Hematopoietic multipotent progenitor cell treated with erythropoietin and hydrocortisone succinate and interleukin-3 and kit ligand, for 15 days (in vitro differentiated cells): ENCODE measurements at places on chromosomes 4 and X.

GRCh38 chrX:47384502-47384901, 14.1 kb downstream of the ZNF157 start:
- DNase-seq: peak; percentile 70

- peak; percentile 49 for DNase-seq
Observed at GRCh38 chrX:69285881-69286564, 120.8 kb upstream of the PJA1 start.

- DNase-seq: no peak
Observed at GRCh38 chr4:129545599-129546278, 449.8 kb downstream of the C4orf33 start.

- DNase-seq: no peak
Observed at GRCh38 chrX:16804923-16805464, 18.7 kb downstream of the TXLNG start.

- no peak for DNase-seq
Observed at GRCh38 chrX:39857780-39858179, 240.0 kb downstream of the BCOR start.

DNA sequence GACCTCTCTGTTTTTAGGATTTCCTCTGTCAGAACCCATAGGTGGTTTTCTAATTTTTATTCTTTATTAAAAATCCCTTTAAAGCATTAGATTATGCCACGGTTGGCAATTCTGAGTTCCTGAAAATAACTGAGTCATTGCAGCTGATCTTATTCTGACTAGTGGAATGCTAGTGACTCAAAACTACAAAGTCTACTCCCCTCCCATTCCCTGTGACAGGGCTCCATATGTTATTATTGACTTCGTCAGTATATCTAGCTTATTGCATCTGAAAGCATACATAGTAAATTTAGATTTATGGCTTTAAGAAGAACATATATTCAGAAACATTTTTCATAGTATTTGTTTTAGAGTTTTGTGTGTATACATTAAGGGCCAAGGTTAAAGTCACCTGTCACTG, 38.5 kb downstream of the HERC3 start:
- DNase-seq: no peak

DNA sequence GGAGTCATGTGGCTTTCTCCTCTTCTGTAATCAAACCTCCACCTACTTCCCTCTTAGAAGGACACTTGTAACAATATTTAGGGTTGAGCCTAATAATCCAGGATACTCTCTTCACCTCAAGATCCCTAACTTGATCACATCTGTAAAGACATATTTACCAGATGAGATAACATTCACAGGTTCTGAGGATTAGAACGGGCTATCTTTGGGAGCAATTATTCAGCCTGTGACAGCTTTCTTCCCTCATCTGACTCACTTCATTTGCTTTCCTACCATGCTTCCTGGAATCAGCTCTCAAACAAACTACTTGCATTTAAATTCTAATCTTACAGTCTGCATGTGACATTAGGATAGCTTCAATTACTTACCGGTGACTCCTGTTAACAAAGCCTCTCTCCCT, 133.5 kb upstream of the NDST3 start:
- no peak for DNase-seq

GRCh38 chr4:152901205-152901604, 34.9 kb upstream of the FHDC1 start:
- DNase-seq: no peak

- DNase-seq: no peak
Observed at GRCh38 chr4:14387647-14388046, 614.6 kb upstream of the CPEB2 start.

- no peak for DNase-seq
Observed at GRCh38 chrX:1336948-1337779, 579 bp downstream of the IL3RA start.

GRCh38 chr4:63670735-63671134, 738.5 kb downstream of the TECRL start:
- DNase-seq: no peak

- no peak for DNase-seq
Observed at GRCh38 chrX:123993326-123993725, 31.8 kb downstream of the STAG2 start.

DNA sequence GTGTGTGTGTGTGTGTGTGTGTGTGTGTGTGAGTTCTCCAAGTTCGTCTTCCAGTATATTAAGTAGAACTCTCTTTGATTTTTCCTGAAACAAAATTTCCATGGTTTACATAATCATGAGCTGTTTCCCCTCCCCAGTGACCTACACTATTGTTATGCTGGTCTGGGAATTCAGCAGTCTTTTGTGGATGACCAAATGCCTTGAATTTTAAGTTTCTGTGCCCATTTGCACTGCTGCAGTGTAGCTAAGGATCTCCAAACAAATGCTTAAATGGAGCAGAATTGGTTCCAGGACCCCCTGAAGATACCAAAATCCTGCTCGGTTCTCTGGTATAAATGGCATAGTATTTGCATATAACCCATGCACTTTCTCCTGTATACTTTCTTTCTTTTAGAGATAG, 77.2 kb upstream of the SLC34A2 start:
- DNase-seq: no peak

- no peak for DNase-seq
Observed at GRCh38 chr4:156779042-156779441, 192.6 kb downstream of the PDGFC start.

- no peak for DNase-seq
Observed at GRCh38 chrX:39899059-39899458, 198.7 kb downstream of the BCOR start.

DNA sequence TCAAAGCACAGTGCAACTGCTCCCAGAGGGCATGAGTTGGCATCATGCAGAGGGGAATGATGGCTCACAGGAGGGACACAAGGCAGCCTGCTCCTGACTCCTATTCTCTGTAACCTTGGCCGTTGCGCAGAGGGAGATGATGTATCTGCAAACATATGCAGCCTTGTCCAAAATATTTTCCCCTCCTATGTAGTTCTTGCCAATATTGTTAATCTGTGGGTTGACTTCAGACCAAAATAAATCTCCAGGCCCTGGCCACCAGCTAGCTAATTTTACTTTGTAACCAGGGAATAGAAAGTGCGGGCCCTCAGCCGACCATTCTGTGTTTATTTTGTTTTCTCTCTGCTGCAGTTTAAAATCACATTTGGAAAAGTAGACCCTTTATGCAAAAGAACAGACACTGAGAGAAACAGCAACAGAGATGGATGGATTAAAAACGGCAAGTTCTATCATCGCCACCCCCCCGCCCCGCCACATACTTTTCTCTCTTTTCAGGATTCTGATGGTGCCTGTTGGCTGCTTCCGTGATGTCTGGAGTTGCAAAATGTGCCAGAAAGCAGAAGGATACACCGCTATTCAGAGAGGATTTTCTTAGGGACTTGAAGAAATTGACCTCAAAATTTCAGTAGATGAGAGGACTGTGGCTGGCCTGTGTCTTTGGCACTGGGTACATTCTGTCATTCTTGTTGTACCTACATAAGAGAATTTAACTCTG, 185.3 kb upstream of the BCOR start:
- DNase-seq: no peak

- DNase-seq: no peak
Observed at GRCh38 chrX:66635360-66635759, 3.5 kb downstream of the EDA2R start.

GRCh38 chrX:2542826-2543521, 42.2 kb upstream of the DHRSX start:
- DNase-seq: peak; percentile 16

DNA sequence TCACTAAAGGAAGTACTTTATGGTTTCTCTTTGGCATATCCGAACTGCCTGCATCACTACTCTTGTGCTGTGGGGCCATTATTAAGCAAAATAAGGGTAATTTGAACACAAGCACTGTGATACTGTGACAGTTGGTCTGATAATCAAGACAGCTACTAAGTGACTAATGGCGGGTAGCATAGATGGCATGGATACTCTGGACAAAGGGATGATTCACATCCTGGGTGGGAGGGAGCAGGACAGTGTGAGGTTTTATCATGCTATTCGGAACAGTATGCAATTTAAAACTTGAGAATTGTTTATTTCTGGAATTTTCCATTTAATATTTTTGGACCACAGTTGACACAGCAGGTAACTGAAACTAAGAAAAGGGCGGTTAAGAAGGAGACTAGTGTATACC, 52.6 kb upstream of the CITED1 start:
- no peak for DNase-seq

DNA sequence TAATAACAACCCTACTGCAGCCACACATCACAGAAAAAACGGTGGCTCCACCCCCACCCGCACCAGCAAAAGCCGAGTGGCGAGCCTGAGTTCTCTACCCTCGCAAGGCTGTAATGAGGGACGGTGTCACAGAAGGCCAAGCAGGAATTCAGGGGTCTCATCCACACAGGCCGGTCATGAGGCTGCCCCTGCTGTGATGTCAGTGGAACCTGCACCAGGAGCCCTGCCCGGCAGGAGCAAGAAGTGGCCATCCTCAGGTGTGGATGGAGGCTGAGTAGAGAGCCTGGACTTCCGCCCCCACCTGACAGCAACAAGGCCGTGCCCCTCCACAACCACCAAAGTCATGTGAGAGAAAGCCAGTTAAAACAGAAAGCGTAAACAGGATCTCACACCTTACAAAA, 20.6 kb downstream of the LYAR start:
- DNase-seq: no peak

GRCh38 chr4:13615161-13615560, 12.4 kb downstream of the BOD1L1 start:
- DNase-seq: no peak

GRCh38 chr4:40214038-40214437, 17.2 kb downstream of the RHOH start:
- DNase-seq: no peak

GRCh38 chrX:103211012-103211715, 3.7 kb upstream of the BEX4 start:
- DNase-seq: peak; percentile 27

DNA sequence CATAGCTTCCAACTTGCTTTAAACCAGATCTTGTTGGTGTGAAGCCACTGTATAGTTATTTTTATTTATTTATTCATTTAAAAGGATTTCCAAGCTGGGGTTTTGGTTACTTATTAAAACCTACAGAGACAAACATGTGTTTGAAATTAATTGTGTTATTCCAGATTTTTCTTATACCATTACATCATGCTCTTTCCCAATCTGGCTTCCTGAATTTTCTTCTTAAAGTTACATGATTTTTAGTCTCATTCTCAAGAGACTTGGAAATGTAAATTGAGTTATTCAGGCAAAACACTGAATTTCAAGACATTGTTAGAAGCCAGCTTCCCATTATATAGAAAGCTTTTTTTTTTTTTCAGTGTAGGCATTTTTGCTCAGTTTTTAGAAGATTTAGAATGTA, 381.9 kb downstream of the IL1RAPL1 start:
- DNase-seq: no peak

GRCh38 chrX:40831750-40832149, 96.4 kb upstream of the MED14 start:
- no peak for DNase-seq

DNA sequence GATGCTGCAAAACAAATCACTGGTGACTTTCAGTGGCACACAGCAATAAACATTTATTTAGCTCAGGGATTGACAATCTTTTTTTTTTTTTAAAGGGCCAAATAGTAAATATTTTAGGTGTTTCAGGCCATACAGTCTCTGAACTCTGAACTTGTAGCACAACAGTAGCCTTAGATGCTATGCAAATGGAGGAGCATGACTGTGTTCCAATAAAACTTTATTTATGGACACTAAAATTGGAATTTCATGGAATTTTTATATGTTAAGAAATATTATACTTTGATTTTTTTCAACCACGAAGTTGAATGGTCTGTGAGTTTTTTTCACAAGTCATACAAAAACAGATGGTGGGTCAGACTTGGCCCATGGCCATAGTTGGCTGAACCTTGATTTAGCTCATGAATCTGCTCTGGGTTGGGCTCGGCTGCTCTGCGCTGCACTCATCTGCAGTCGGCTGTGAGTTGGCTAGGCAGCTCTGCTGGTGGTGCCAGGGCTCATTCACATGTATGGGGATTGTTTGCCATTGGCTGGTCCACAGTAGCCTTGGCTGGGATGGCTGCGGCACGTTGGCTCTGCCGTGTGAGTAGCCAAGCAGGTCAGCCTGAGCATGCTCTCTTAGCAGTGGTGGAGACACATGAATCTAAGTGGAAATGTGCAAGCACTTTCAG, 231.7 kb upstream of the PGRMC2 start:
- DNase-seq: no peak

- DNase-seq: no peak
Observed at GRCh38 chr4:123606946-123607542, 210.4 kb downstream of the SPRY1 start.

DNA sequence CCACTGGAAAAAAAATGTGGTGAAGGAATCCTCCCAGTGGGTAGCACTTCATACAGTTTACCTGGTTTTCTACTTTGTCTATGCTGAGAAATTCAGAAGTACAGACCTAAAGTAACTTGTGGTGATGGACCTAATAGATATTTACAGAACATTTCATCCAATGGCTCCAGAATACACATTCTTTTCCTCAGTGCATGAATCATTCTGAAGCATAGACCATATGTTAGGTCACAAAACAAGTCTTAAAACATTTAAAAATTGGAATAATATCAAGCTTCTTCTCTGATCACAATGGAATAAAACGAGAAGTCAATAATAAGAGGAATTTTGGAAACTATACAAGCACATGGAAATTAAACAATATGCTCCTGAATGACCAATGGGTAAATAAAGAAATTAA, 450.1 kb upstream of the INTU start:
- DNase-seq: no peak

DNA sequence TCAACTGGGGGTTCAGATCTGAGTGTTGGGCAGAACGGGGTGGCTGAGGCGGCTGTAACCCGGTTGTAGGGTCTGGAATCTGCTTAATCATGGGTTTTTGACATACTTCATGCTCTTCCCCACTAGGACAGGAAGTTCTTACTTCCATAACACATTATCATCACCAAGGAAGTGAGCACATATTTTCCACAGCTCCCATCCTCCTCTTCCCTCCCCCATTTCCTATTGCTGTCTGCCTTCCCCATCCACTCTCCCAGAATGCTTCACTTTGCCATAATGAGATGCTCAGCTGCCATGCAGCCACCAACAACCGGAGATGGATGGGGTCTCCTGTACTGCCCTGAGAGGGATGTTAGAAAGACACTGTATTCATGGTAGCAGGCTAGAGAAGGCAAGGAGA, 6.4 kb upstream of the DCUN1D4 start:
- no peak for DNase-seq

DNA sequence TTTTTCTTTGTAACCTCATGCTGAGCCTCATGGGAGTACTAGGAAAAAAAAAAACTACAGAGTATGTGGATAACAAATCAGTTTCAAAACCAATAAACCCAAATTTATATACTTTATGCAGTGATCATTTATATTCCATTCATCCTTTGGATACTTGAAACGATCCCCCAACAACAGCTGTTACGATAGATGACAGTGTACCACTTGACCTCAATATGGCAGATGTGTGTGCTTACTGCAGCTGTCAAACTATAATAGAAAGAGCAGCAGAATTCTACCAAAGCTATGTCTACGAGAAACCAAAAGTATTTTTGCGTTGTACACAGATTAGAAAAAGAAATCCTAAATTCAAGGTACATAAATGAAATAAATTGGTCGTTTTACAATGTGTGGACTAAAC, 337.8 kb downstream of the PDGFC start:
- DNase-seq: no peak

DNA sequence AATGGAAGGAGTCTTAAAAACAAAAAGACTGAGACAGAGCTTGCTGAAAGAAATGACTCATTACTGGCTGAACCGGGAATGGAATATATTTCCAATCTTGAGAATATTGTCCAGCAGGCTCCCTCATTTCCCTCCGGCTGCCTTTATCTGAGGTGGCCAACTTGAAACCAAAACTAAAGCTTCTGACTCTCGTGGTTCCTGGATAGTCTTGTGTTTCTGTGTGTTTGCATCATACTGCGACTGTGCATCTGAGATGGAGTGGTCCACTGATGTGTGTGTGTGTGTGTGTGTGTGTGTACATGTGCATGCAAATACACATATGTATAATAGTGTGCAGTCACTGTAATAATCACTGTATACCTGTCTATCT, 145.6 kb upstream of the SCML1 start:
- no peak for DNase-seq
